ENCODE measurements at places on chromosomes 11 and 22.

DNA sequence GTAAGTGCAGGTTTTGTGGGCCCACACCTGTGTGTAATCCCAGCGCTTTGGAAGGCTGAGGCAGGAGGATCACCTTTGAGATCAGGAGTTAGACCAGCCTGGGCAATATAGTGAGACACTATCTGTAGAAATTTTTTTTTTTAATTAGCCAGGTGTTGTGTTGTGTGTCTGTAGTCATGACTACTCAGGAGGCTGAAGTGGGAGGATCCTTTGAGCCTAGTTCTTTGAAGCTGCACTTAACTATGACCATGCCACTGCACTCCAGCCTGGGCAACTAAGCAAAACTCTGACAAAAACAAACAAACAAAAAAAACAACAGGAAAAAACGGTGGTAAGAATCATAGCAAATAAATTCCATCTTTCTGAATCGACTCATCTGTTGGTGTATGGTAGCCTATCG lies 268.6 kb upstream of the PDGFD start:
- no peak for DNase-seq

- no peak for DNase-seq
Observed at GRCh38 chr22:36335621-36336020, 52.1 kb downstream of the MYH9 start.

- no peak for DNase-seq
Observed at GRCh38 chr22:37065961-37066360, 14.4 kb downstream of the KCTD17 start.

- no peak for DNase-seq
Observed at GRCh38 chr11:122107566-122107965, 8.4 kb downstream of the BLID start.

DNA sequence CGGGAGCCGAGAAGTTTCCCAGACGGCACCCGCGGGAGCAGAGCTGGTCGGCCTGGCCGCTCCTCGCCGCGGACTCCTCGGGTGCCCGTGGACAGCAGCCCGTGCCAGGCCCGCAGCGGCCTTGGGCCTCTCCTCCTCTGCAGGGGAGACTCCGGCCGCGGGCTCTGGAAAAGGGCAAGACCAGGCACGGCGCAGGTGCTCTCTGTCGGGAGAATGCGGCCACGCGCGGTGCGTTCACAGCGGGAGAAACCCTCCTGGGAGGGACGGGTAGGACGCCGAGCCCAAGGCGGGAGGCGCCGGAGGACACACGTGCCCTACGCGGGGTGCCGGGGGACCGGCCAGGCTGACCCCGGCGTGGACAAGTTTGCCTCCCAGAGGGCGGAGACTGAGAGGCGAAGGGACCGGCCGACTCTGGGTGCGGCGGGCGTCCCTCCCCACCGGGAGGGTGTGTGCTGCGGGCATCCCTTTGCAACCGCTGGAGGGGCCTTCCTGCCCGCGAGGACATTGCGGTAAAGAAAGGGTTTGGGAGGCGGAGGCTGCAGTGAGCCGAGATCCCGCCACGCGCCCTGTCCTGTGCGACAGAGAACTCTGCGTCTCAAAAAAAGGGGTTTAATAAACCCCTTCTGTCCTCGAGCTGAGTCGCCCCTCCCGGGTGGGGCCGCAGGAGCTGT lies 2.3 kb downstream of the IFITM1 start:
- no peak for DNase-seq

DNA sequence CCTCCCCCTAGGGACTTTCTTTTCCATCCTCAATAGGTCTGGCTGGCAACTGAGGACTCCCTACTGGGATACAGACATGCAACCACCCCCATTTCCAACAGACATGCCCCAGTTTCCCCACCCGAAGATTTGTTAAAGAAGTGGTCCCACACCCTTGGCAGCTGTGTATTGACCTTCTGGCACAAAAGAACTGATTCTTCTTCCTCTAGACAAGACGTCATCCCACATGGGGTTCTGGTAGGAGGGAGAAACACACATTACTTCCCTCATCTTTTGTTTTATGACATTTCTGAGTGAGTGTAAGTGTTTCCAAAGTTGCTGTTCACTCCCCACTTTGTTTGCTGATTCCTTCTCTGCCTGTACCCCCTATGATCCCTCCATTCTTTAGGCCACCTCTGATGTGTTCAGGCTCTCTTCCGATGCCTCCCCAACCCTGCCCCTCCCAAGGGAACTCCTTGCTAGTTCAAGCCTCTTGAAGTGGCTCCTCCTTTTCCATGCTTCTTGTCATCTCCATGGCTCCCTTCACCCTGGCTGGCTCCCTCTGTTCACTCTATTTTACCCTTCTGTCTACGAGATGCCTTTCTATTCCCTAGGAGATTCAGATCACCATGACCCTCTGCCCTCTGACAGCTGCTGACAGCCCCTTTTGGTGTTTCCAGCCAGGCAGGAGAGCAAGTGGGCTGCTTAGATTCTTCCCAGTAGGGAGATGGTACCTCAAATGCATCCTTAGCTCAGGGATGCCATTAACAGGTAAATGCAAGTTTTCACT lies 4.3 kb downstream of the KIRREL3 start:
- no peak for DNase-seq

DNA sequence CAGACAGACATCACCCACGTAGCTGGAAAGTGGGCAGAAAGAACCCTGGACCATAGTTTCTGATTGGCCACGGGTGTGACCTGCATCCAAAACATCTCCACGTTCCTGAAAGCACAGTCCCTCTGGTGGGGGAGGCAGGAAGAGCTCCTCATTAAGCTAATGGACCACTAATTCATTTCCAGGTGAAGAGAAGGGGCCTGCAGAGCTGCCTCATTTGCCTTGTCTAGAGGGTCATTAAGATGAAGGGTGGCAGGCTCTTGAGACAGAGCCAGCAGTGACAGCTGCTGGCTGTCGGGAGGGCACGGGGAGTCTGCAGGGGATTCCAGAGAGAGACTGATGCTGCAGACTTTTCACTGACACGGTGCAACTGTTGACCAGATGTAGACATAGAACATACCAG lies 149.6 kb upstream of the OPCML start:
- DNase-seq: peak; percentile 84

DNA sequence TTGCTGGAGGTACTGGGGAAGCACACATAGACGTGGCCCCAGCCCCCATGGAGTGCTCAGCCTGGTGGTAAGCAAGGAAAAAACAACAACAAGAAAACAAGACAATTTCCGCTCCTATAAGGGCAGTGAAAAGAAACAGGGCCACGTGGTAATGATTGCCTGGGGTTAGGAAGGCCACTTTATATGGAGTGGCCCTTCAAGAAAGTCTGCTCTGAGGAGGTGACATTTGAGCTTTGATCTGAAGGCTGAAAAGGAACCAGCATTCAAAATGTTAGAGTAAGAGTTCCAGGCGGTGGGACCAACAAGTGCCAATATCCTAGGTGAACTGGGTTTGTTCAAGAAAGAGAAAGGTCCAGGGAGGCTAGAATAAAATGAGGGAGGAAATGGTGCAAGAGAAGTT lies 87.6 kb downstream of the SCN3B start:
- DNase-seq: no peak

All from NCI-H2081 (cell line).